K562 (cell line): ENCODE measurements at places on chromosomes 3 and 15. TPM values are rescaled to one million over a fixed set of nuclear protein-coding genes. Genes with fewer than 3 reads are reported as not detected.

TUBGCP5 gene
- total RNA-seq, result 16.1 and 18.9 TPM in 2 replicates

ROBO2 gene
- total RNA-seq, result 1.7 and 1.9 TPM in 2 replicates

SHC4 gene
- 0.40 and 0.51 TPM in 2 replicates for total RNA-seq

CPA3 gene
- not detected in 2 replicates for total RNA-seq

GMNC gene
- total RNA-seq, result not detected in 2 replicates

NCKIPSD gene
- total RNA-seq, result 17.3 and 20.1 TPM in 2 replicates

KLHL40 gene
- total RNA-seq, result not detected in 2 replicates

HESX1 gene
- 0.16 and 0.34 TPM in 2 replicates for total RNA-seq

SH3GL3 gene
- 8.9 and 9.6 TPM in 2 replicates for total RNA-seq

MCTP2 gene
- 0.07 TPM in 2 replicates for total RNA-seq

ZBTB20 gene
- 1.6 and 2.8 TPM in 2 replicates for total RNA-seq

LRRIQ4 gene
- total RNA-seq, result not detected in 2 replicates

ASB14 gene
- not detected in 2 replicates for total RNA-seq

AMIGO3 gene
- total RNA-seq, result 0.18 and 0.44 TPM in 2 replicates

GOLGA8K gene
- total RNA-seq, result not detected in 2 replicates

SCAANT1 gene
- not detected in 2 replicates for total RNA-seq

CLRN1 gene
- not detected in 2 replicates for total RNA-seq

PLA1A gene
- not detected in 2 replicates for total RNA-seq

NANOGP8 gene
- not detected in 2 replicates for total RNA-seq

CPNE9 gene
- total RNA-seq, result not detected in 2 replicates

EBLN2 gene
- 2.2 and 3.0 TPM in 2 replicates for total RNA-seq

FOXL2 gene
- 21.4 and 22.1 TPM in 2 replicates for total RNA-seq

LRRC15 gene
- not detected in 2 replicates for total RNA-seq

GP9 gene
- not detected in 2 replicates for total RNA-seq

CATSPER2 gene
- 3.7 and 3.8 TPM in 2 replicates for total RNA-seq
